Lung (tissue), 17 donors: ENCODE measurements at places on chromosomes 12 and 14. TPM values are rescaled to one million over a fixed set of nuclear protein-coding genes. Genes with fewer than 3 reads are reported as not detected.

GRCh38 chr12:82625523-82625922 lies 61.2 kb upstream of the TMTC2 start:
- H3K27ac ChIP-seq = no peak overlapping the region
- no peak overlapping the region for H3K4me3 ChIP-seq
- no peaks in the 10 kb centered on the region for H3K27me3 ChIP-seq
- H3K4me1 ChIP-seq = no peaks in the 10 kb centered on the region
- no peaks in the 10 kb centered on the region for H3K36me3 ChIP-seq

- no peaks in the 10 kb centered on the region for H3K4me1 ChIP-seq
- H3K27ac ChIP-seq = no peak overlapping the region
- no peaks in the 10 kb centered on the region for H3K27me3 ChIP-seq
- H3K36me3 ChIP-seq = peaks cover 18% of the 10 kb centered on the region
Measured at GRCh38 chr14:21521501-21521900, 4.6 kb downstream of the SALL2 start.

- peak; percentile 40 for DNase-seq
- H3K4me3 ChIP-seq = no peak overlapping the region
- H3K4me1 ChIP-seq = peaks cover 4% of the 10 kb centered on the region
Measured at GRCh38 chr12:92899386-92900001, 29.6 kb downstream of the EEA1 start.

DNA sequence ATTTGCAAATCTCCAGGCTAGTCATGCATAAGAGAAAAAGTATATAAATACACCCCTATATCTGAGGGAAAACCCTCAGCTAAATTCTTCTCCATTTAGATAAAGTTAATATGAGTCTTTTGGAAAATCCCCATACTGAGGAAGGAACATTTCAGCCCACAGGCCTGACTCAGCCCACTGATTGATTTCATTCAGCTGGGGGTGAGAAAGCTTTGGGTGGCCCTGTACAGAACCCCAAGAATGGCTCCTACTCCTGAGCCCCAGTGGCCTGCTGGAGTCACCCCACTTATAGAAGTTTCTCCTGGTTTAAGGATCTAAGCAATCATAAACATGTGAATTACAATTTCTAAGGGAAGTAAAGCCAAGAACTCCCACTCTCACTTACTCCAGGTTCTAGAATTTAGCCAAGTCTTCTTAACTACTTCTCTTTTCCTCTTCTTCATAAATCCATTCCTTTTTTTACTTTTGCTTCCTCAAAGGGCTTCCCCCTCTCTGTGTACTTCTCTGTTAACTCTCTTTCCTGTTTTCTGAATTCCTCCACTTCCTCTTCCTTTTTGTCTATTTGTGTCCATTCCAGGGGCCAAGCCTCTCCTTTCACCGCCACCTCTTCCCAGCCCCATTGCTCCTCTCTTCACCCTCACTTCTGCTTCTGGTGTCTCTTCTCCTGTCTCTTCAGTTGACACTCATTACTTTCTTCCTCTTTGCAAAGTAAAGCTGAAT lies 21.0 kb downstream of the RTN1 start:
- no peak overlapping the region for H3K27ac ChIP-seq
- no peak overlapping the region for H3K4me3 ChIP-seq
- H3K36me3 ChIP-seq = no peaks in the 10 kb centered on the region
- no peak for DNase-seq
- H3K4me1 ChIP-seq = no peaks in the 10 kb centered on the region

DNA sequence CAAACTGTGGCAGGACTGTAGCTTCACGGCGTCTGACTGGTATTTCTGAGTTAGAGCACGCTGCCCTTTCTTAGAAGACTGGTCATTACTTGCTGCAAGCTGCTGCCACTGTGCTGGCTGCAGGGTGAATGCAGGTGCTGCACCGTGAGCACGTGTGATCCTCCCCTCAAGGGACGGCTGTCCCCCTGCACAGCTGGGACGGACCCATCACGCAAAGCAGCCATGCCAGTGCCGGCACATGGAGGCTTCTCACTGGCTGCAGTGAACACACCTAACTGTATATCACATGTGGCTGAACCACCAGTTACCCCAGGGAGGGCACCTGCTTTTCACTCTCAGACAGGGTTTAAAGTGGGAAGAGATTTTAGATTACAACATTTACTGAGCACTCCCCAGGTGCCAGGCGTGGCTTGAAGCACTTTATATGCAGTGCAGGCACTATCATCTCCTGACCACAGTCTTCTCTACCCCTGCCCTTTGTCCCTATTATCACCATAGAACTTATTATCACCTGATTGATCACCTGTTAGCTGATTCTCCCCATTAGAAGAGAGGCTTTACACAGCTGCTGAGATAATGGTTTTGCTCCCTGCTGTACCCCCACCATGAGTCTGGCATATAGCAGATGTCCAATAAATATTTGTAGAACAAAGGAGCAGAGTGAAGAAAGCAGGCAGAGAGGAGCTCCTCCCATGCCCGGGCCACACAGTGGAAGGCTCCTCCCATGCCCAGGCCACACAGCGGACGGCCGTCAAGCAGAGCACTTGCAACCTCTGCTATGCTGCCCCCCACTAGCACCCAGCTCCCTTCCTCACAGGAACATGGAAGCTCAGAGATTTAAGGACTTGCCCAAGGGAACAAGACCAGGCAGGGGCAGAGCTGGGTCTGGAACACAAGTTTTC lies 25.9 kb downstream of the SLC25A47 start:
- H3K27ac ChIP-seq = no peak overlapping the region
- H3K36me3 ChIP-seq = peaks cover 19% of the 10 kb centered on the region
- no peaks in the 10 kb centered on the region for H3K27me3 ChIP-seq
- no peak for DNase-seq

DNA sequence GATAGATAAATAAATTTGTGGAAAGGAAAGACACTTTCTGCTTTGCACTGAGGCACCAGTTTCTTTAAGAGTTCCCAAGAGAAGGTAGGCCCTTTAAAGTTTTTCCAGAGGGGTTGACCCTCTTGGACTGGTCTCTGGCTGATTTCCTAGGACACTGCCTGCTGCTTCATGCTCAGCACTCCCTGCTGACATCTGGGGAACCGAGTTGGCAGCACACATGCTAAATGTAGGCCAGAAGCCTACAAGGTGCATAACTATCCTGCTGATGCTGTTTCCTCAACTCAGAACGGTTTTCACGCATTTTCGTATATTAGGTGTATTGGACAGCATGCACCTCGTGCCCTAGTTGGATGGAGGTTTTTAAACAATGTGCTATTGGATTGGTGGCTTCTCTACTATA lies 887.2 kb upstream of the SEL1L start:
- no peaks in the 10 kb centered on the region for H3K27me3 ChIP-seq
- no peaks in the 10 kb centered on the region for H3K4me1 ChIP-seq
- no peak overlapping the region for H3K27ac ChIP-seq
- no peak overlapping the region for H3K4me3 ChIP-seq

DNA sequence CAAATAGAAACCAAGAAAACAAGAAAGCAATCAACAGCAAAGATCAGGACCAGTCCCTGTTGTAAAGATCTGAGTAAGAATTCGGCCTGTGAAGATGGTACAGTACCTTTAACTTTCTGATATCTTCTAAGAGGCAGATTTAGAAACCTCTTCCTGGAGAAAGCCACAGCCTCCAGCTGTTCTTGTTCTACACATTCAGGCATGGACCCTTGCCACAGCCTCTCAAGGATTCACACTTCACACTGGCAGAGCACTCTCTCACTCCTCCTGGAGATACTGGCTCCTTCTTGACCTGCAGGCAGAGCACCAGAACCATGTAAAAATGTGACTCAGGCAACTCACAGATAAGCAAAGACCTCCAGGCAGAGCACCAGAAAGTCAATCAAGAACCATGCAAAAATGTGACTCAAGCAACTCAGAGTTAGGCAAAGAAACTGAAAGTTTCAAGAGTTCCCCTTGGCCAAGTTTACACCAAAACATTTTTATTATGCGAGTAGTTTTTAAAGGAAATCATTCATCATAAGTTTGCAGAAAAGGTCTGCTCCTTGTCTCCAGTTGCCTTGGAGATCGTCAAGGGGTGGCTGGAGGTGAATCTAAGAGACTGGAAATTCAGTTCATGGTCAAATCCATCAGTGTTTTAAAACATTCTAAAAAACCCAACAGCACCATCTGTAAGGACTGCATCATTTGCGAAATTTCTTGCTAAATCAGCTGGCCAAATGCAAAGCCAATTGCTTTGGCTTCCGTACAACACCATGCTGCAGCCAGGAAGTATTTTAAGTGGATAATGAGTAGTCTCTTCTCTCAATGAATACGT lies 119.3 kb upstream of the MDM1 start:
- H3K36me3 ChIP-seq = no peaks in the 10 kb centered on the region
- peak overlapping the region; percentile 60 for H3K27ac ChIP-seq
- H3K4me1 ChIP-seq = peaks cover 3% of the 10 kb centered on the region
- DNase-seq = peak; percentile 76

Gene TSPAN19
- polyA plus RNA-seq = 10.5 TPM

Gene CYP27B1
- 5.8 TPM for polyA plus RNA-seq
